ENCODE measurements at places on chromosomes 16 and 17. TPM values are rescaled to one million over a fixed set of nuclear protein-coding genes. Genes with fewer than 3 reads are reported as not detected.
A peak's percentile ranks its signal among the peaks of the same experiment; 100 is the strongest.

RMI2 gene
- 19.1 TPM for total RNA-seq

CHST6 gene
- 2.4 TPM for total RNA-seq

SULT1A2 gene
- 0.90 TPM for total RNA-seq

ZFP3 gene
- 0.96 TPM for total RNA-seq

UNK gene
- total RNA-seq: 63.4 TPM

DNA sequence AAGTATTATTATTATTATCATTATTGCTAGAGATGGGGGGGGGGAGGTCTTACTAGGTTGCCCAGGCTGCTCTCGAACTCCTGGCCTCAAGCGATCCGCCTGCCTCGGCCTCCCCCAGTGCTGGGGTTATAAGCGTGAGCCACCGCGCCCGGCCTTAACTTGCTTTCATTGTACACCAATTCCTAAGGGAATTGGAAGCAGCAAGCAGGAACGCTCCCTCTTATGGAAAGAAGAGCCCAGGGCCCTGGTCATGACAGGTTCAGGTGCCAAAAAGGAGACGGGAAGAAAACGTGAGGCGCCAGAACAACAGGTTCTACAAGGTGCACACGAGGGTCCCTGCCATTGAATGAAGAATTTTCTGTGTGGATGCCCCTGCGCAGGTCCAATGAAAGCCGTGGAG is 540 bp upstream of the RPL38 start:
- peaks cover 25% of the 10 kb centered on the region for H3K4me1 ChIP-seq
- H3K27me3 ChIP-seq: peaks cover 30% of the 10 kb centered on the region
- H3K36me3 ChIP-seq: peaks cover 16% of the 10 kb centered on the region
- no peak for DNase-seq
- H3K4me3 ChIP-seq: peak overlapping the region; percentile 98
- H3K27ac ChIP-seq: peak overlapping the region; percentile 98

DNA sequence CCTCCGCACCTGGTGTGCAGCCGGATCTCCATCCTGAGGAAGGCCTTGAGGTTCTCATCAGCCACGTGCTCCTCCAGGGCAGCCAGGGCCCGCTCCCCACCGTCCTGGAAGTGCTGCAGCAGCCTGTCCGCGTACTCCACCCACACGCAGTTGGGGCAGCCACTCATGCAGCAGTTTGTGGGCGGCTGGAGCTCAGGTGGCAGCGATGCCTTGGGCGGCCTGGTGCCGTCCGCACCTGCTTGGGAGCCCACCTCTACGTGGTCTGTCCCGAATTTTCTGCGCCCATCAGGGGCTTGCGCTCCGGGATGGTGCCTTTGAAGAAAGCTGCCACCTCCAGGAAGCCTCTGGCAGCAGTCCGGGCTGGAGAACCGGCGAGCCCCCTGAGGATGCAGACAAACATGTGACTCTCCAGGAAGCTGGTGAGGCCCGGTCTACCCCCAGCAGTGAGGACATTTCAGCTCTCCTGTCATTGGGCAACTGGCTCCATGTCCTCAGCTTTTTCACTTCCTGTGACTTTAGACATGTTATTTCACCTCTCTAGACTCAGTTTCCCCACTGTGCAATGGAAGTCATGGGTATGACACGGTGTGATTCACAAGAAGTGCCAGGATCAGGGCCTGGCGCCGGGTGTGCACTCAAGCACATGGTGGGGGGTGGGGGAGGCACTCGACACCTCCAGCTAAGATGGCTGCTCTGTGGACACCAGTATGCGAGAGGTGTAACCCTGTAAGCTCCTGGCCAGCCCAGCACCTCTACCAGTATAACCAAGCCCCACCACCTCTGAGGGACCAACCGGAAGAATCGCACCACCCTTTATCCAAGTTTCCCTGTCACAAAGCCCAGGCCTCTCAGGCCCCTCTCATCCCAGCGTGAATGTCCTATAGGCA is 957 bp downstream of the OXLD1 start:
- H3K4me3 ChIP-seq: peak overlapping the region; percentile 91
- H3K4me1 ChIP-seq: peaks cover 22% of the 10 kb centered on the region
- no peaks in the 10 kb centered on the region for H3K27me3 ChIP-seq

GRCh38 chr16:67277999-67278772 is 1.1 kb upstream of the PLEKHG4 start:
- no peaks in the 10 kb centered on the region for H3K27me3 ChIP-seq
- DNase-seq: no peak
- H3K4me3 ChIP-seq: peak overlapping the region; percentile 65

- H3K4me1 ChIP-seq: peaks cover 11% of the 10 kb centered on the region
- no peak overlapping the region for H3K27ac ChIP-seq
- peak; percentile 16 for DNase-seq
- H3K4me3 ChIP-seq: no peak overlapping the region
Measured at GRCh38 chr17:83026311-83026811, 53.0 kb upstream of the METRNL start.

- H3K27me3 ChIP-seq: no peaks in the 10 kb centered on the region
- H3K4me3 ChIP-seq: no peak overlapping the region
- peaks cover 4% of the 10 kb centered on the region for H3K36me3 ChIP-seq
Measured at GRCh38 chr17:41324180-41325075, 8.9 kb upstream of the KRTAP17-1 start.

DNA sequence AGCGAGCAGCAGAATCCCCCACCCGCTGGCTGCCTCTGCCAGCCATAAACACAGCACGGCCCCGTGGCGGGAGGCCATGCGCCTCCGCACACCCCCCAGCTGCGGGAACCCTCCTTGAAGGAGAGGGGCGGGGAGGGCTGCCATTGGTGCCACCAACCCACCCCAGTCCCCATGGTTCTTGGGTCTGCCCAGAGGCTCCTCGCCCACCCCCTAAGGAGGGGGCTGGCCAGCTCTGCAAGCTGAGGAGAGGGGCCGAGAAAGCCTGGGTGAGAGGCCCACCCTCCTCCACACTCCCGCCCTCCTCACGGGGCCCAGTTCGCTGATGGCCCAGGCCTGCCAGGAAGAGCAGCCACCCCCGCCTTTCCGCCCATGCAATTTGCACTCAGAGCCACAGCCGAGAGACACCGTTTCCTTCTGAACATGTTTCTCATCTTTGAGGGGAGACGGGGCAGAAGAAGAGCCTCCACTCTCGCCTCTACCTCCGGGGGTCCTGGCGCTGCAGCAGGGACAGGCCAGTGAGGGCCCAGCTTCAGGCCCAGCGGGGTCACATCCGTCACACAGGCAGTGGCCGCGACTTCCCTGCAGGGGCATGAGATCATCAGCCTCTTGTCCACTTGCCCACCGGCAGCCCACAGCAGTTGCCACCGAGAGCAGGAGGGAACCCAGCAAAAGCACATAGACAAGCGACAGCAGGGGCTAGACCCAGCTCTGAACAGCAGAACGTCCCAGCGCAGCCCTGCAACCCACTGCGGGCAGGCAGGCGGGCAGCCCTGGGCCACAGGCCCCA is 23.0 kb downstream of the KATNB1 start:
- H3K4me3 ChIP-seq: no peak overlapping the region
- peaks cover 10% of the 10 kb centered on the region for H3K36me3 ChIP-seq
- DNase-seq: no peak
- no peaks in the 10 kb centered on the region for H3K27me3 ChIP-seq
- H3K4me1 ChIP-seq: peaks cover 13% of the 10 kb centered on the region
- H3K27ac ChIP-seq: no peak overlapping the region

- peaks cover 5% of the 10 kb centered on the region for H3K4me1 ChIP-seq
- no peak for DNase-seq
- no peaks in the 10 kb centered on the region for H3K36me3 ChIP-seq
- H3K27me3 ChIP-seq: peaks cover 34% of the 10 kb centered on the region
Measured at GRCh38 chr16:23917621-23918020, 81.8 kb downstream of the PRKCB start.

DNA sequence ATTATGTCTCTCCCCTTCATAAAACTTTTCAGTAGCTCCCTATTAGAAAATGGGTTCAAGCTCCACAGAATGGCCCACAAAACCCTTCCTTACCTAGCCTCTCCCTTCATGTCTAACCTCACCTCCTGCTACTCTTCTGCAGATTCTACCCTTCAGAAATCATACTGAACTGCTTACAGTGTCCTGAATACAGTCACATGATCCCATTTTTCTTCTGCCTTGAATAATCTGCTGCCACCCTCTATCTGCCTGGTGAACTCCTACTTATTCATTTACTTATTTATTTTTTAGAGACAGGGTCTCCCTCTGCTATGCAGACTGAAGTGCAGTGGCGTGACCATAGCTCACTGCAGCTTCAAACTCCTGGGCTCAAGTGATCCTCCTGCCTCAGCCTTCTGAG is 15.0 kb downstream of the LASP1NB start:
- H3K4me1 ChIP-seq: peaks cover 4% of the 10 kb centered on the region
- H3K4me3 ChIP-seq: no peak overlapping the region
- peaks cover 6% of the 10 kb centered on the region for H3K27me3 ChIP-seq
- H3K27ac ChIP-seq: no peak overlapping the region
- DNase-seq: no peak
- no peaks in the 10 kb centered on the region for H3K36me3 ChIP-seq

- no peak for DNase-seq
- no peaks in the 10 kb centered on the region for H3K4me1 ChIP-seq
- H3K36me3 ChIP-seq: no peaks in the 10 kb centered on the region
- peaks cover 18% of the 10 kb centered on the region for H3K27me3 ChIP-seq
Measured at GRCh38 chr17:16943032-16943352, 28.9 kb downstream of the TNFRSF13B start.

DNA sequence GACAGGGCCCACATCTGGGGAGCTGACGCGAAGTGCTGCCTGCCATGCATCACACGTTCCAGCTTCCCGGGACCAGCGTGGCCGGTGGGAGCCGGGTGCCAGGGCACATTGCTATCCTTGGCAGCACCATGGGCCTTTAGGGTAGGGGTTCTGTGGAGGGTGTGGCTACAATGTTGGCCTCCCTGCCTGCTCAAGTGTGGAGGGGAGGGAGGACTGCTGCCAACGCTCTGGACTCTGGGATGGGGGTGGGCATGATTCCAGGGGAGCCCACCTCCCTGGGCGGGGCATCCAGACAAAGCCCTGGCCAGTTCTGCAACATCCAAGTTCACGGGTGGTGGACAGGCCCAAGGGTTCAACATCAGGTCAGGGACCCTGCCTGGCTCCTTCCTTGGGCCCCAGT is 13.9 kb downstream of the GRB7 start:
- H3K27me3 ChIP-seq: no peaks in the 10 kb centered on the region
- peak overlapping the region; percentile 58 for H3K4me3 ChIP-seq
- no peak for DNase-seq

DNA sequence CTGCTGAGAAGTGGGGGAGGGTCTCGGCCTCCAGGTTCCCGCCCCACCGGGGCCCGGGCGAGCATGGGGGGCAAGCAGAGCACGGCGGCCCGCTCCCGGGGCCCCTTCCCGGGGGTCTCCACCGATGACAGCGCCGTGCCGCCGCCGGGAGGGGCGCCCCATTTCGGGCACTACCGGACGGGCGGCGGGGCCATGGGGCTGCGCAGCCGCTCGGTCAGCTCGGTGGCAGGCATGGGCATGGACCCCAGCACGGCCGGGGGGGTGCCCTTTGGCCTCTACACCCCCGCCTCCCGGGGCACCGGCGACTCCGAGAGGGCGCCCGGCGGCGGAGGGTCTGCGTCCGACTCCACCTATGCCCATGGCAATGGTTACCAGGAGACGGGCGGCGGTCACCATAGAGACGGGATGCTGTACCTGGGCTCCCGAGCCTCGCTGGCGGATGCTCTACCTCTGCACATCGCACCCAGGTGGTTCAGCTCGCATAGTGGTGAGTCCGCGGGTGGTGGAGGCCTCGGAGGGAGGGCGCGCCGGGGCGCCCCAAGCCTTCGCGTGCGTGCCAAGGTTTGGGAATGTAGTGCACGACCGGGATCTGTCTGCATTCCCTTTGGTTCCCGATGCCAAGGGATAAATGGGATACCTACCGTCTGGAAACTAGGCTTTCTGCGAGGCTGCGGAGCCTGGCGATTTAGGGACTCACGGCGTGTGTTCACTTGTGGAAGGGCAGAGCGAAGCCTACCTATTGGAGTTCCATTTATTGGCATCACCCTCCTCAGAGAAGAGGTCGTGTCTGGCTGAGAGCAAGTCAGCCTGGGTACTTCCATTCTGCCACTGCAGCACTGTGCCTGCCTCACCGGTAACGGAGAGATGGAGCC is 1.0 kb downstream of the ZNRF1 start:
- peak overlapping the region; percentile 83 for H3K4me3 ChIP-seq
- peak; percentile 53 for DNase-seq
- peak overlapping the region; percentile 79 for H3K27ac ChIP-seq
- H3K36me3 ChIP-seq: no peaks in the 10 kb centered on the region
- H3K4me1 ChIP-seq: peaks cover 46% of the 10 kb centered on the region

GRCh38 chr16:14148016-14148415 is 76.9 kb downstream of the MRTFB start:
- H3K27ac ChIP-seq: no peak overlapping the region
- no peaks in the 10 kb centered on the region for H3K27me3 ChIP-seq
- DNase-seq: no peak
- peaks cover 10% of the 10 kb centered on the region for H3K36me3 ChIP-seq
- H3K4me1 ChIP-seq: peaks cover 26% of the 10 kb centered on the region

DNA sequence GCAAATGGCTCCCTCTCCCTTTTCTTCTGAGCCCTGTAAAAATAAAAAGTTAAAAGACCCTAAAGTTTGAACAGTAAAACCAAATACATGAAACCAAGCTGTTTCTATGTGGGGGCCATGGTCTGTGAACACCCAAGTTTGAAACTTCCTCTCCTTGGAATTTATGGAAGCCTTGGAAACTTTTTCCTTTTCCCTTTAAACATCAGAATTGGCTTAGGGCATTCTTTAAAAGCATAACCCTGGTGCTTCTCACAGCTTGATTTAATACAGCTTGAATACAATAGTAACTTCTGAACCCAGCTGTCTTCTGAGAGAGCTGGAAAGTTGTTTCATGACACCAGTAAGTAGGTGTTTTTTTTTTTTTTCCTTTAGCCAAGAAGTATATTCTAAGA is 26.5 kb downstream of the NKD1 start:
- H3K4me1 ChIP-seq: peaks cover 17% of the 10 kb centered on the region
- H3K36me3 ChIP-seq: peaks cover 11% of the 10 kb centered on the region
- H3K4me3 ChIP-seq: no peak overlapping the region
- H3K27me3 ChIP-seq: no peaks in the 10 kb centered on the region
- no peak for DNase-seq
- peak overlapping the region; percentile 95 for H3K27ac ChIP-seq

GRCh38 chr16:27233731-27234130 is 30.4 kb downstream of the KDM8 start:
- H3K27ac ChIP-seq: no peak overlapping the region
- H3K4me1 ChIP-seq: peaks cover 41% of the 10 kb centered on the region
- H3K4me3 ChIP-seq: no peak overlapping the region
- no peaks in the 10 kb centered on the region for H3K36me3 ChIP-seq
